ENCODE measurements at places on chromosomes 16 and 17. TPM values are rescaled to one million over a fixed set of nuclear protein-coding genes. Genes with fewer than 3 reads are reported as not detected.

DNA sequence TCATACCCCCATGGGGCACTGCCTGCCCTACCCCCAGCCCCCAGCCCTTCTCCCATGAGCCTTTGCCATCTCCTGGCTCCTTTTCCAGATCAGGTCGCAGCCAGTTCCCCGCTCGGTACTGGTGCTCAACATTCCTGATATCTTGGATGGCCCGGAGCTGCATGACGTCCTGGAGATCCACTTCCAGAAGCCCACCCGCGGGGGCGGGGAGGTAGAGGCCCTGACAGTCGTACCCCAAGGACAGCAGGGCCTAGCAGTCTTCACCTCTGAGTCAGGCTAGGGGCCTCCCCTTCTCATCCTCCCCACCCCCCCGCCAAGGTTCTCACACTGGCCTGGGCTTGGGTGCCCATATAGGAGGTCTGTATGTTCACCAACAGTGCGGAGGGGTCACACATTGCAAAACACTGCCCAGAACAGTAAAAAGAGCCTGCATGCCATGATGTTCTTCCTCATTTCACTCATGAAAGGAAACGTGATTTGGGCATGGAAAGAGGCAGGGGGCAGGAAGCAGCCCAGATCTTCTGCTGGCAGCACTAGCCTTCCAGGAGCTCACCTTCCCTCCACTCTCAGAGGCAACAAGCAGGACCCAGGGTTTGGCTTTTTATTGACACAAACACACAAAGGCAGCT lies 7.5 kb downstream of the IFI35 start:
- peak; percentile 68 for DNase-seq

GRCh38 chr17:34781071-34781470 lies 180.2 kb downstream of the CCT6B start:
- no peak for DNase-seq

GRCh38 chr17:2029911-2030778 lies at the start of gene DPH1:
Gene DPH1, plus strand, starts transcription at chr17:2030153. Its CDS starts 17 bp downstream, at chr17:2030170.
- DNase-seq: peak; percentile 92

GRCh38 chr16:83727751-83728352 lies 79.9 kb upstream of the HSBP1 start:
- no peak for DNase-seq

GRCh38 chr16:27272076-27272475 lies 3.5 kb upstream of the NSMCE1 start:
- DNase-seq: no peak

- DNase-seq: no peak
These were observed 21.4 kb downstream of the GRIN2C start for GRCh38 chr17:74838274-74838673.

The NETO2 gene
- total RNA-seq: 0.66 TPM

The ACBD4 gene
- total RNA-seq: 22.7 TPM

The SLC35G3 gene
- not detected for total RNA-seq

All from sigmoid colon (tissue), 7 donors.